ENCODE measurements at places on chromosomes 3 and 15. TPM values are rescaled to one million over a fixed set of nuclear protein-coding genes. Genes with fewer than 3 reads are reported as not detected.

GPR149 gene
- not detected for total RNA-seq

PGBD4 gene
- 1.5 TPM for total RNA-seq

CHRNA7 gene
- 3.0 TPM for total RNA-seq

ALPK3 gene
- total RNA-seq: 30.5 TPM

PCBP4 gene
- total RNA-seq: 58.3 TPM

- DNase-seq: no peak
- H3K27me3 ChIP-seq: peaks cover 3% of the 10 kb centered on the region
- peaks cover 7% of the 10 kb centered on the region for H3K4me1 ChIP-seq
- no peak overlapping the region for H3K27ac ChIP-seq
- H3K36me3 ChIP-seq: no peaks in the 10 kb centered on the region
These were observed 83.6 kb upstream of the AKAP13 start for GRCh38 chr15:85296615-85297402.

DNA sequence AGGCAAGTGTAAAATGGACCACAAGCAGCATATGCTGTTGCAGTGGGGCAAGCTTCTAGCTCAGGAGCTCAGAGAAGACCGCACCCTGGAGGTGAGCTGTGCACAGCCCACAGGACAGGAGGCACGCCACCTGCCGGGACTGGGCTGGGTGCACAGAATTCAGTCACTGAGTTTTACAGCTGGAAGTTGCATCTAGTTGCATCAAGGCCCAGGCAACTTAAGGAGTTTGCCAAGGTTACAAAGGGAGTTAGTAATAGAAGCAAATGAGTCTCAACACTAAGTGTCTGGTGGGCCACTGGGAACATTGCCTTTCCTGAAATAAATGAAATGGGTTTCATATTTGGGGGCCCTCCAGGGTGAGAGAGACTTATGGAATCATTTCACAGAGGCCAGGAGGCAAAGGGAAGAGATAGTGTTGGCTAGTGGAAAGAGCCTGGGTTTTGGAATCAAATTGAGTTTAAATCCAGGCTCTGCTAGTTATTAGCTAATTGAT is 36.0 kb upstream of the TIMP4 start:
- H3K27ac ChIP-seq: no peak overlapping the region
- no peak for DNase-seq
- H3K36me3 ChIP-seq: no peaks in the 10 kb centered on the region

GRCh38 chr3:124396339-124396950 is 333.8 kb upstream of the UMPS start:
- peaks cover 20% of the 10 kb centered on the region for H3K4me1 ChIP-seq
- no peaks in the 10 kb centered on the region for H3K27me3 ChIP-seq
- no peak overlapping the region for H3K4me3 ChIP-seq
- DNase-seq: no peak

- no peaks in the 10 kb centered on the region for H3K27me3 ChIP-seq
- no peak overlapping the region for H3K4me3 ChIP-seq
- H3K36me3 ChIP-seq: no peaks in the 10 kb centered on the region
- no peaks in the 10 kb centered on the region for H3K4me1 ChIP-seq
- DNase-seq: no peak
- H3K27ac ChIP-seq: no peak overlapping the region
These were observed 53.0 kb downstream of the FRMD4B start for GRCh38 chr3:69332934-69333333.

GRCh38 chr3:192825657-192826200 is 91.9 kb downstream of the MB21D2 start:
- DNase-seq: no peak
- no peaks in the 10 kb centered on the region for H3K27me3 ChIP-seq
- peaks cover 8% of the 10 kb centered on the region for H3K4me1 ChIP-seq
- no peak overlapping the region for H3K4me3 ChIP-seq
- H3K36me3 ChIP-seq: no peaks in the 10 kb centered on the region

DNA sequence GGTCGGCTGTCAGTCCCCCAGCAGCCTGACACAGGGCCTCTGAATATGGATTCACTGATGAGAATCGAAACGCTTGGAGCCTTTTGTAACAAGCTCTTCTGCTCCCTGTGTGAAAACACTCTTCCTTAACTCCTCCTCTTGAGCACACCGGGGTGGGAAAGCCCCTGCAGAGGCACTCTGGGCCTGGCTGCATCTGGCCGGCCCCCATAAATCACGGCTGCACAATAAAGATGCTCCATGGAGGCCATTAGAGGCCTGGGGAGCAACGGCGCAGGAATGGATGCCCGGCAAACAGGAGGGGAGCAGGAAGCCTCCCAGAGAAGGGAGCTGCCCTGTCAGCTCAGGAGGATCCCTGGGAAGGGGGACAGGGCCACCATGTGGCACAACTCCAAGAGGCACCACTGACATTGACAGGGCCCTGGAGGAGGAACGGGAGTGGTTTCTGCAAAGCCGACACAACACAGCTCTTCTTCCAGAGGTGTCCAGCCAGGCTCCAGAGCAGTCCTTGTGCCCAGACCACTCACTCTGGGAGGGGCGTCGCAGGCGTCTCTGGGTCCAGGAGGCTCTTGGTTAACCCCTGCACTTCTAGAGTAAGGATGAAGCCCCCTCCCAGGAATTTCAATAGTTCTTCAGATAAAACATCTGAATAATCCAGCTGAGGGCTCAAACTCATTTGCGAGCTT is 509.3 kb upstream of the PPP2R3A start:
- peaks cover 43% of the 10 kb centered on the region for H3K27me3 ChIP-seq
- H3K36me3 ChIP-seq: no peaks in the 10 kb centered on the region
- H3K4me3 ChIP-seq: no peak overlapping the region
- no peak overlapping the region for H3K27ac ChIP-seq

DNA sequence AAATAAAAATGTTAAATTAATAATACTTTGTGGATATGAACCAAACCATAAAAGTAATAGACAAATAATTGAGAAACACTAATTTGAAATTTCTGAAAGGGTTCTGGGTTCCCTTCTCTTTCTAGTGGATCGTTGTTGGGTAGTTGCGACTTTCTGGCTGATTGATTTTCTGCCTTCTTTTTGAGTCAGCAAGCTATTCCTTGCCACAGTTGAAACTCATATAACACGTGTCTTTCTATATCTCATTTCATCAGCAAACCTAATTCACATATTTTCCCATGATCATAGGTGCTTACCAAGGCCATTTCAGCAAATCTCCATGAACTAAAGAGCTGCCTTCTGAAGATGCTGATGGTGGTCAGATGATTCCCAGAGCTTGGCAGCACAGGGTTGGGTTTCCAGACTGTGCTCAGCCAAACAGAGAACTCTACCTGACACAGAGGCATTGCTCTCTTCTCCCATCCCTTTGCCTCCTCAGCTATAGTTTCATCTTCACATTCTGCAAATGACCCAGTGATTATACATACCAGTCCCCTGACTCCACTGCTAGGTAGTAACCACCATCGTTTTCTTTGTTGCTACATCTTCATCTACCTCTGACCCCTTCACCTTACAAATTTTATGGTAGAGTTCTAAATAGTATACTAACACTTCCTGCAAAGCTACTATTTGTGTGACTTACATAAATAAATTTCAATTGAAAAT is 383.9 kb upstream of the DPH6 start:
- no peak for DNase-seq
- H3K27ac ChIP-seq: no peak overlapping the region
- no peak overlapping the region for H3K4me3 ChIP-seq
- no peaks in the 10 kb centered on the region for H3K36me3 ChIP-seq

GRCh38 chr3:5290915-5291314 is 103.4 kb downstream of the EDEM1 start:
- peaks cover 2% of the 10 kb centered on the region for H3K36me3 ChIP-seq
- no peak overlapping the region for H3K4me3 ChIP-seq
- H3K27me3 ChIP-seq: no peaks in the 10 kb centered on the region

DNA sequence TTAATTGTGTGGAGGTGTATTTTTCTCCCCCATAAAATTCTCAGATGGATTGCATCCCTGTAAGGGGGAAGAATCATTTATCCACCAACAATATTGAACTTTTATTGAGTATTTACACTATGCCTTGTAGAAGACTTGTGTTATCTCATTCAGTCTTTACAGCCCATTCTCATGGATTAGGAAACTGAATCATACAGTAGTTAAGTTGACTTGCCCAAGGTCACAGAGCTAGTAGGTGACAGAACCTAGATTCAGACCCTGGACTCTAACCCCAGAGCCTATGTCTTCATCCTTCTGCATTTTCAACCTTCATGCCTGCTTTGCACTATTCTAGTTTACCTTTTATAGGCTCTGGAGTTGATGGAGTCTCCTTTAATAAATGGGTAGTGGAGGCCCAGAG is 226.8 kb downstream of the LPP start:
- H3K27me3 ChIP-seq: no peaks in the 10 kb centered on the region
- no peak for DNase-seq
- H3K4me3 ChIP-seq: no peak overlapping the region
- no peak overlapping the region for H3K27ac ChIP-seq

DNA sequence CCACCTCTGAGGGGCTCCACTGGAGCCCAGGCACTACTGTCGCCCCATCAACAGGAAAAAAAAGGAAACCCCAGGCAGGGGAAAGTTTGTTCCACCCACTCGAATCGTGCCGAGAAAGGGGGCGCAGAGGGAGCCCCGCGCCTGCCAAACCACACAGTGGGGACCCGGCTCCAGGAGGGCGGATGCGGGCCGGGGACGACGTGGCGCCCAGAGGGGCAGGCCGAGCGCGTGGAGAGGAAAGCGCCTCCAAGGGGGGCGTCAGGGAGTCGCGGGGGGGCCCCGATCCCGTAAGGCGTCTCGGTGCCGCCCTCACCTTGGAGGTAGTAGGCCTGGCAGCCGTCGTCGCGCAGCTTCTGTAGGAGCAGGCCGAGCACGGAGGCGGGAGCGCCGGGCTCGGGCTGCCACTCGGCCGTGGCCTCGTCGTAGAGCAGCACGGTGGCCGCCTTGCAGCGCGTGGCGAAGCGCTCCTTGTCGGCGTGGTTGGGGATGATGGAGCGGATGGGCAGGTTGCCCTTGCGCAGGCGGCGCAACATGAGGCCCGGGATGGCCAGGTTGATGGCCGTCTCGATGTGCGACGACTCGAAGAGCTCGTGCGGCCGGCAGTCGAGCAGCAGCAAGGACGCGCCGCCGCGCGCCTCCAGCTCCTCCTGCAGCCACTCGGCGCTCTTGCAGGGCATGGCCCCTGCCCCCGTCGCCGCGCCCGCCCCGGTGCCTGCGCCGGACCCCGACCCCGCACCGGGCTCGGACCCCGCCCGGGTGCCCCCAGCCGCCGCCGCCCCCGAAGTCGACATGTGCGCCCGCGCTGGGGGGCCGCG is 627 bp downstream of the DUSP7 start:
- peaks cover 6% of the 10 kb centered on the region for H3K36me3 ChIP-seq
- H3K27ac ChIP-seq: peak overlapping the region; percentile 88
- DNase-seq: peak; percentile 58
- peaks cover 42% of the 10 kb centered on the region for H3K4me1 ChIP-seq
- H3K4me3 ChIP-seq: peak overlapping the region; percentile 88

- H3K36me3 ChIP-seq: no peaks in the 10 kb centered on the region
- H3K27ac ChIP-seq: no peak overlapping the region
- no peak overlapping the region for H3K4me3 ChIP-seq
- peaks cover 22% of the 10 kb centered on the region for H3K27me3 ChIP-seq
- H3K4me1 ChIP-seq: peaks cover 4% of the 10 kb centered on the region
- DNase-seq: no peak
These were observed 27.3 kb downstream of the ADCY5 start for GRCh38 chr3:123421353-123422174.

Data from mesothelial cell of epicardium (in vitro differentiated cells).